Mammary epithelial cell (primary cell): ENCODE measurements at places on chromosomes 12 and 14. TPM values are rescaled to one million over a fixed set of nuclear protein-coding genes. Genes with fewer than 3 reads are reported as not detected.

- DNase-seq: peak; percentile 88
Measured at GRCh38 chr12:77189458-77189857, 124.1 kb upstream of the E2F7 start.

GRCh38 chr12:12201274-12201758 lies 65.5 kb downstream of the LRP6 start:
- DNase-seq: no peak

GRCh38 chr14:59132796-59133494 lies 55.5 kb upstream of the DAAM1 start:
- DNase-seq: no peak

- no peak for DNase-seq
Measured at GRCh38 chr12:27261866-27262265, 17.8 kb downstream of the STK38L start.

DNA sequence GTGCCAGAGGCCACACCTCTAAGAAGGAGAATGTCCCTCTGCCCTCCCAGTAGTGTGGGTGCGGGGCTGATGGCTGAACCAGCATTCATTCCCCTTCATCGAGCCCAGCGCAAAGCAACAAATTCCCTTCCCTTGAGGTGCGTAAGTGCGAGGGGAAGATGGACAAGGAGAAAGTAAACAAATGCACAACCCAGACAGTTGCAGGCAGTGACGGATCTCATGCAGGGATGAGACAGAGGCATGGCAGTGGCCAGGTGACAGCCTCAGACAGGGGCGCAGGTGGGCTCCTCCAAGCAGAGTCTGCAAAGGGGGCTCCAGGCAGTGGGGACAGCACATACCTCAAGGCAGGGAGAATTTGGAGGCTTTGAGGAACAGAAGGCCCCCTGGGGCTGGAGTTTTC lies 2.3 kb upstream of the MYL2 start:
- DNase-seq: no peak

- no peak for DNase-seq
Measured at GRCh38 chr14:60845523-60845922, 111.0 kb downstream of the MNAT1 start.

- DNase-seq: no peak
Measured at GRCh38 chr14:100664231-100664630, 62.5 kb upstream of the DLK1 start.

- DNase-seq: peak; percentile 98
Measured at GRCh38 chr14:74514471-74514941, 20.9 kb downstream of the ISCA2 start.

- no peak for DNase-seq
Measured at GRCh38 chr14:29425705-29426482, 501.8 kb downstream of the PRKD1 start.

NXPH4 gene
- polyA plus RNA-seq: 0.51 TPM

RNF34 gene
- 34.9 TPM for polyA plus RNA-seq

ADGRD1 gene
- polyA plus RNA-seq: not detected

SLC7A8 gene
- 27.0 TPM for polyA plus RNA-seq

SLCO1B1 gene
- not detected for polyA plus RNA-seq
